ENCODE measurements at places on chromosomes 6 and 20.

DNA sequence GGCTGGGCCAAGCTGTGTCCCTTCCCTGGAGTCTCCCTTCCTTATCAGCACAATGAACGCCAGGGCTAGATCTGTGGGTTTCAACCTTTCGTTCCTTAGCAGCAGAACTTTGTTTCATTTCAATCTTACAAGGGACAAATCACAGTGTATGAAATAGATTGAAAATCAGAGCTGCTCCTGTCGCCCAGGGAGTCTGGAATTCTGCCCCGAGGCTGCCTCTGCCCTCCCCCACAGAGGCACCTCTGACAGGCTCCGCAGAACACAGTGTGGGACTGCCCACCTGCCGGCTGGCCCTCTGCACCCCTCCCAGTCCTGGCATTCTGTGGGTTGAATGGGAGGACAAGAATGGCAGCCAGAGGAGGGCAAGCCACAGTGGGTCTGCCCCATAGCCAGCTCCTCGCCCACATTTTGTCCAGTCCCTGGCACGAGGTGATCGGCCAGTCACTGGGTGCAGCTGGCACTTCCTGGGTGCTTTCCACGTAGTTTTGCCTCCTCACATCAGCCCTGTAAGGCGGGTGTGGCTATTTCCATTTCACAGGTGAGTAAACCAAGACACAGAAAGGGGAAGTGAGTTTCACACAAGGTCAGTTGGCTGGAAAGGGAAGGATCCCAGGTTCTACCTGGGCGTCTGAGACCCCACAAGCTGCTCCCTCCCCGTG is 26.1 kb downstream of the MANBAL start:
- DNase-seq: no peak

GRCh38 chr6:127058936-127059335 is 59.5 kb upstream of the RSPO3 start:
- DNase-seq: no peak

GRCh38 chr20:56163806-56164205 is 84.7 kb upstream of the MC3R start:
- no peak for DNase-seq

DNA sequence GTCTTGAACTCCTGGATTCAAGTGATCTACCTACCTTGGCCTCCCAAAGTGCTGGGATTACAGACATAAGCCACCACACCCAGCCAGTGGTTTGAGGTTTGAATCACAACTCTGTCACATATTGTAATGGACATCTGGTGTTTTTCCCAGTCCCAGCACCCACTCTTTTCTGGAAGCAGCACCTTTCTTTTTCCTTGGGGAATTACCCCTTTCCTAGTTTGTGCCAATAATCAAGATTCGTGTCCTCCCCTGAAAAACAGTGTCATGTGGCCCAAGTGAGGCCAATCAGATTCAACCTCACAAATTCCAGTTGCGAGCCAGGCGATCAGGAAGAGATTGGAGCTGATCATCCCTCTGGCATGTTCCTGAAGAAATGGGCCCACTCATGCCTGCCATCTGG is 71.7 kb upstream of the SGK1 start:
- DNase-seq: no peak

GRCh38 chr6:154412106-154412820 is 55.7 kb upstream of the IPCEF1 start:
- DNase-seq: no peak

GRCh38 chr6:111604259-111605099 is 1.2 kb downstream of the TRAF3IP2 start:
- DNase-seq: no peak
